ENCODE measurements at places on chromosomes 1 and 21. TPM values are rescaled to one million over a fixed set of nuclear protein-coding genes. Genes with fewer than 3 reads are reported as not detected.
A peak's percentile ranks its signal among the peaks of the same experiment; 100 is the strongest.

Gene VHLL
- not detected for total RNA-seq

Gene TTC24
- not detected for total RNA-seq

Gene DNALI1
- 12.5 TPM for total RNA-seq

Gene GUCA2B
- not detected for total RNA-seq

Gene OVAAL
- total RNA-seq = 1.6 TPM

Gene SAMD13
- 1.3 TPM for total RNA-seq

Gene SHISA4
- total RNA-seq = 209 TPM

Gene C4BPA
- total RNA-seq = not detected

Gene PEAR1
- total RNA-seq = 5.4 TPM

Gene TMOD4
- total RNA-seq = not detected

Gene OR6P1
- total RNA-seq = not detected

GRCh38 chr1:110106013-110106941 lies 6.0 kb upstream of the UBL4B start:
- H3K36me3 ChIP-seq = no peaks in the 10 kb centered on the region
- no peak overlapping the region for H3K27ac ChIP-seq
- H3K4me1 ChIP-seq = peaks cover 6% of the 10 kb centered on the region
- H3K27me3 ChIP-seq = no peaks in the 10 kb centered on the region
- peak; percentile 65 for DNase-seq

DNA sequence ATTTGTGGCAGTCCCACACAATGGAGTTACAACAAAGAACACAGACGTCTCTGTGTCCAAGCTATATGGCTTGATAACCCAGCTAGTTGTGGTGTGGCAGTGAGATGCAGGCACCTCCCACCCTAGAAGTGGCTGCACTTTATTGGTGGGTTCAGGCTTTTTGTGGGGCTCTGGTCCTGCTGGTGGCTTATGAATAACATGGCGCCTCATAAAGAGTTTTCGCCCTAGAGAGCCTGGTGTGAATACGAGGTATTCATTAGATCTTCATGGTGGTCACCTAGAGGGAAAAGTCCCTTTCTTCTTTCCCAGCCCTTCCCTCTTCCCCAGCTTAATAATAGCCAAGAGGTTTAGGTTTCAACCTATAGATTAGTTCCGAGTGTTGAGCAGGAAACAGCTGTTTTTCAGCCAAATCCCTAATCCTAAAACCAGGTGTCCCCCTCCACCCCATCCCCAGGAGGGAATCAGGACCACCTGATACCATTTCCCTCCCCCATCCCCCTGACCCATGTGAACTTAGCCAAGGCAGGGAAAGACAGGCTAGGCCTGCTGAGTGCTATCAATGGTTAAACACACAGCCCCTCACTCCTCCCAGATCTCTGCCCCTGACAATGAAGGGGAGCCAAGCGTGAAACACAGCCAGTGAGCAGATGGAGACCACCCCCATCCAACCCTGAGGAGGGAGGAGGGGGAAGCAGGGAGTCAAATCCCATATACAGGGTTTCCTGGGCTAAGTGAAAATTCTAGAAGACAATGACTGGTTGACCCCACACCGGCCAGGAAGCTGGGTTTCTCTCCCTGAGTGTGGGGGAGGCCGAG lies 58.2 kb downstream of the NFASC start:
- H3K4me1 ChIP-seq = peaks cover 28% of the 10 kb centered on the region
- H3K27ac ChIP-seq = no peak overlapping the region
- no peak for DNase-seq
- H3K36me3 ChIP-seq = no peaks in the 10 kb centered on the region

- no peak within 1 kb of the TSS for H3K27ac ChIP-seq
- peaks cover 10% of the 10 kb centered on the region for H3K4me1 ChIP-seq
- DNase-seq = no peak
- H3K36me3 ChIP-seq = no peaks in the 10 kb centered on the region
- peaks cover 51% of the 10 kb centered on the region for H3K27me3 ChIP-seq
These were observed at the start of gene GJB3 for GRCh38 chr1:34781071-34781843. Gene GJB3 (plus strand): TSS chr1:34781214. CDS start chr1:34784763, 3,549 bp downstream.

GRCh38 chr1:153356392-153357075 lies 1.1 kb upstream of the S100A9 start:
- DNase-seq = no peak
- no peak overlapping the region for H3K4me3 ChIP-seq
- no peak overlapping the region for H3K27ac ChIP-seq
- H3K4me1 ChIP-seq = peaks cover 6% of the 10 kb centered on the region
- no peaks in the 10 kb centered on the region for H3K36me3 ChIP-seq

- H3K36me3 ChIP-seq = no peaks in the 10 kb centered on the region
- H3K4me1 ChIP-seq = no peaks in the 10 kb centered on the region
- H3K27me3 ChIP-seq = no peaks in the 10 kb centered on the region
- no peak overlapping the region for H3K27ac ChIP-seq
- no peak for DNase-seq
These were observed 144.7 kb downstream of the ZNF281 start for GRCh38 chr1:200265104-200265503.

DNA sequence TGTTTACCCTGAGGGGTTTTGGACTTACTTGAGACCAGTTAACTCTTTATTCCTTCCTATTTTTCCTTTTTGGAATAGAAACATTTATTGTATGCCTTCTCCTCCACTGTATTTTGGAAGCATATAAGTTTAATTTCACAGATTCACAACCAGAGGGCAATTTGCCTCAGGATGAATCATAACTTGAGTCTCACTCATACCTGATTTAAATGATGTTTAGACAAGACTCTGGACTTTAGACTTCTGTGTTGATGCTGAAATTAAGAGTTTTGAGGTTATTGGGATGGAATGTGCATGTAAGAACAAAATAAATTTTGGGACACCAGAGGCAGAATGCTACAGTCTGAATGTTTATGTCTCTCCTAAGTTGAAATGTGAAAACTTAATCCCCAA lies 7.1 kb upstream of the ADAM30 start:
- DNase-seq = no peak
- no peak overlapping the region for H3K4me3 ChIP-seq
- no peaks in the 10 kb centered on the region for H3K4me1 ChIP-seq
- H3K27ac ChIP-seq = no peak overlapping the region
- no peaks in the 10 kb centered on the region for H3K36me3 ChIP-seq
- no peaks in the 10 kb centered on the region for H3K27me3 ChIP-seq

DNA sequence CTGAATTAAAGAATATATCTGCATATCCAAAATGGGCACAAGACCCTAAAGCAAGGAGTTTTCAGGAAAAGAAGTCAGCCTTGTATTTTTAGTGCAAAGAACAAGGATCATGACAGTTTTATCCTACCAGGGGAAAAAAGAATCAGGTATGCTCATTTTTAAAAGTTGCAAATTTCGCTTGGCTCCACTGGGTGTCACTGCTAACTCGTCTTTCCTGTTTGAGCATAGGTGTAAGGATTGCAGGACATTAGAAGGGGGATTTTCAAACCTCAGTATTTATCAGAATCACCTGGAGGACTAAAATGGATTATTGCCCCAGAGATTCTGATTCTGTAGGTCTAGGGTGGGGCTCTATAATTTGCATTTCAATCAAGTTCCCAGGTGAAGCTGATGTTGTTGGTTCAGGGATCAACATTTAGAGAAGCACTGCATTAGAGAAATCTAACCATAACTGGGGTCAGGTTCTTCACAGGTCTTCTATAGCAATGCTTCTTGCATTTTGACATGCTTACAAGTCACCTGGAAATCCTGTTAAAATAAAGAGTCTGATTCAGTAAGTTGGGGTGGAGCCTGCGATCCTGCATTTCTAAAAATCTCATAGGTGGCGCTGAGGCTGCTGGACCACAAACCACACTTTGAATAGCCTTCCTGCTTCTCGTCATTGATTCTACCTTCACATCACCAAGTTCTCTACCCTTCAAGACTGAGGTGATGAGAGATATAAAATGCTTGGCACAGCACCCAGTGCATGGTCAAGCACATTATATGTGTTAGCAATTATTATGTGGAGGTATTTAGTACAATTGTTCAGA lies 39.6 kb downstream of the NUF2 start:
- H3K27ac ChIP-seq = no peak overlapping the region
- H3K4me3 ChIP-seq = no peak overlapping the region
- H3K4me1 ChIP-seq = no peaks in the 10 kb centered on the region
- H3K36me3 ChIP-seq = no peaks in the 10 kb centered on the region
- no peaks in the 10 kb centered on the region for H3K27me3 ChIP-seq

GRCh38 chr1:111963985-111964738 lies 25.3 kb downstream of the KCND3 start:
- no peak overlapping the region for H3K4me3 ChIP-seq
- no peak for DNase-seq
- H3K27me3 ChIP-seq = no peaks in the 10 kb centered on the region

- no peak overlapping the region for H3K27ac ChIP-seq
- DNase-seq = no peak
- H3K4me1 ChIP-seq = no peaks in the 10 kb centered on the region
- H3K36me3 ChIP-seq = no peaks in the 10 kb centered on the region
- H3K27me3 ChIP-seq = no peaks in the 10 kb centered on the region
These were observed 47.2 kb downstream of the S1PR1 start for GRCh38 chr1:101284021-101284420.

DNA sequence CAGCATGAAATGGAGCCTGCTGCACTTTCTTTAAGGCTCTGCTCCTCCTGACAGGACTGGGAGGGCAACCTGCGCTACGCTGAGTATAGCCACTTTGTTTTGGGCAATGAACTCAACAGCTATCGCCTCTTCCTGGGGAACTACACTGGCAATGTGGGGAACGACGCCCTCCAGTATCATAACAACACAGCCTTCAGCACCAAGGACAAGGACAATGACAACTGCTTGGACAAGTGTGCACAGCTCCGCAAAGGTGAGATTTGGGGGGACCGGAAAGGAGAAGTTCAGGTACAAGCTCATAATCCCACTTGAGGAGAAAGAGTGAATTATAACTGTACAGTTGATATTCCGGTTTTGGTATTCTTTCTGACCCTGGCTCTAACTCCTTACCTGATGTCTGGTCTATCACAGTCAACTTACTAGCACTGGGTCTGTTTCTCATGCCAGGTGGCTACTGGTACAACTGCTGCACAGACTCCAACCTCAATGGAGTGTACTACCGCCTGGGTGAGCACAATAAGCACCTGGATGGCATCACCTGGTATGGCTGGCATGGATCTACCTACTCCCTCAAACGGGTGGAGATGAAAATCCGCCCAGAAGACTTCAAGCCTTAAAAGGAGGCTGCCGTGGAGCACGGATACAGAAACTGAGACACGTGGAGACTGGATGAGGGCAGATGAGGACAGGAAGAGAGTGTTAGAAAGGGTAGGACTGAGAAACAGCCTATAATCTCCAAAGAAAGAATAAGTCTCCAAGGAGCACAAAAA lies 5.4 kb downstream of the ANGPTL7 start:
- H3K27me3 ChIP-seq = no peaks in the 10 kb centered on the region
- no peak overlapping the region for H3K27ac ChIP-seq

GRCh38 chr1:119046785-119047438 lies 58.8 kb upstream of the TBX15 start:
- peak overlapping the region; percentile 16 for H3K27ac ChIP-seq
- DNase-seq = no peak
- peaks cover 18% of the 10 kb centered on the region for H3K36me3 ChIP-seq
- H3K4me1 ChIP-seq = no peaks in the 10 kb centered on the region
- no peak overlapping the region for H3K4me3 ChIP-seq
